Ecto neural progenitor cell (in vitro differentiated cells): ENCODE measurements at places on chromosomes 5 and 9.

DNA sequence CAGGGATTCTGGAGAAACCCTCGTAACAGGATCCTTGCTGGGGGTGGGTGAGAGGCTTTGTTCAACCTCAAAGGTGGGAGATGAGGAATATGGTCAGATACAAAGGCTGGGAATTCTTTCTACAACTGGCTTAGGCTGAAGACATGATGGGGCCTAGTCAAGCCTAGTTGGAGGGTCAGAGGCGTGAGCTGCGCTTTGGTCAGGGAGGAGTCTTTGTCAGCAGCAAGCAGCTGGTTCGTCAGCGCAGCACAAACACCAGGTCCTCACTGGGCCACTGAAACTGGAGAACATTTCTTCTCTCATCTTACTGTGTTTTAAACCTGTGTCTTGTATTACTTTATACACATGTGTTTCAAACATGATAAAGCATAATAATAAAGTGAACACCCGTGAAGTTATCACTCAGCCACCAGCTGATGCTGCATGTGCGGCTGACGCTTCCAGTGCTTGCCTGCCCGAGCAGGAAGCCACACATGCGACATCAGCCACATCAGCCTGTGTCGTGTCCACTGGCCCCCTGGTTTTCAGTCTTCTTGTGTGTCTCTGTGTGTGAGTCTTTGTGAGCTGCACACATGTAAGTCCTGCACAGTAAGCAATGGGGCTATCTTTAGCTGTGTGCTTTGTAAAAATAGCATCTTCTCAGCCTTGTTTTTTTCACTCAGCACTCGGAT lies 81.5 kb downstream of the WNK2 start:
- no peak for DNase-seq

DNA sequence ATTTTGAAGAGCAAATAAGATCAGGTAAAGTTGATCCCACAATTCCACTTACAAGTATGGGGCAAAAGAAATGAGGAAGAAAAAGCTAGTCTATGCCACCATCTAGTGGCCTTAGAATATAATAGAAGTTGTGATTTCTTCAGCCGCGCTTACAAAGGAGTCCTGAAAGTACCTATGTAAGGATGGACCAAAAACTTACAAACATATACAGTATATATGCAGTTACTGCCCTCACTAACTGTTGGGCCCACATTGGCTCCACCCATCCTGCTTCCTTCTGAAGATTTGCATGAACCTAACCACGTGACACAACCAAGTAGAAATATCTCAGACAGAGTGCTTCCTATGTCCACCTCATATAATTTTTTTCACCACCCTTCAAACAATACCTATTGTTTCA lies 11.7 kb upstream of the OR13D1 start:
- DNase-seq = no peak

DNA sequence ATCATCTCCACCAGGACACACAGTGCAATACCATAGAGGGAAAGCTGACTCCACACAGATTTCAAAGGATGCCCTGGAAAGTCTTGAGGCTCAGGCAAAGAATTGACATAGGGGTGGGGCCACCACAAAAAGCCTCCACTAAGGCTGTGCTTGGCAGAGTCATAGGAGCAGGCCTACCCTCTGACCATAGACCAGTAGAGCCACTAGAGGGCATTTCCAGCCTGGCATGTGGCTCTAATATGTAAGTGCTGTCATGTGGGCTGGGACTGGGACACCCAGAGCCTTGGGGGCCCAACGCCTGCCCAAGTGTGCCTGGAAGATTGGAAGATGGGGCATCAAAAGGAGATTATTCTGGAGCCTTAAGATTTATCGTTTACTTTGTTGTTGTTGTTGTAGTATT lies 726.0 kb downstream of the DNAH5 start:
- no peak for DNase-seq

- DNase-seq = no peak
These were observed 55.4 kb downstream of the COL15A1 start for GRCh38 chr9:98999152-98999525.

DNA sequence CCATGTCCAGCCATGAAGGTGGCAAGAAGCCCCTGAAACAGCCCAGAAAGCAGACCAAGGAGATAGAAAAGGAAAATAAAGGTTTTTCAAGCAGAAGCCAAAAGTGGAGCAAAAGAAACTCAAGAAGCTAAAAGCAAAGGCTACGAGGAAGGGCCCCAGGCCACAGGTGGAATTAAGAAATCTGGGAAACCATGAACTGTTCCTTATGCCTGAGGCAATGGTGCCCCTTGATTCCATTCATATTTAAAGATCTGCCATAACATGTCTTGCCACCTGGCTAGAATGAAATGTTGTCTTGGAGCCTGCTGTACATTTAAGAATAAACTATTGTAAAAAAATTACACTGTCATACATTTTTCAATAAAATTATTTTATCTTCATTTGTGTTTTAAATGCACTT lies 59.5 kb upstream of the TARS1 start:
- no peak for DNase-seq
